ENCODE measurements at places on chromosomes 7 and 10. TPM values are rescaled to one million over a fixed set of nuclear protein-coding genes. Genes with fewer than 3 reads are reported as not detected.

GRCh38 chr10:5576780-5577624, 52.2 kb downstream of the CALML3 start:
- no peak for DNase-seq

GRCh38 chr10:91049988-91050360, 129.1 kb upstream of the ANKRD1 start:
- no peak for DNase-seq

DNA sequence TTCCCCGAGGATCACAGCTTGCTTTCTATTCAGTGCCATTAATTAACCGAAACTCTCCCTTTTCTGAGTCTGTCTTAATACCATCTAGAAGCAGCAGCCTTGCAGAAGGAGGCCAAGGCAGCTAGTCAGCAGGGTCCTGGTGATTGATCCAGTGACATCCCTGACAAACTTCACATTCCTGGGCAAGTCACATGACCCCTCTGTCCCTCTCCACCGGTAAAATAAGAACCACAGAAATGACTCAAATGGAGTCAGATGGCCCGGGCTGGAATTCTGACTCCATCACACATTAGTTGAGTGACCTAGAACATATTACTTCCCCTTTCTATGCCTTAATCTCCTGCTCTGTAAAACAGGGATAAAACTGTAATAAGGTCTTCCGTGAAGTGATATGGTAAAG, 17.2 kb upstream of the ACSL5 start:
- DNase-seq, result no peak

DNA sequence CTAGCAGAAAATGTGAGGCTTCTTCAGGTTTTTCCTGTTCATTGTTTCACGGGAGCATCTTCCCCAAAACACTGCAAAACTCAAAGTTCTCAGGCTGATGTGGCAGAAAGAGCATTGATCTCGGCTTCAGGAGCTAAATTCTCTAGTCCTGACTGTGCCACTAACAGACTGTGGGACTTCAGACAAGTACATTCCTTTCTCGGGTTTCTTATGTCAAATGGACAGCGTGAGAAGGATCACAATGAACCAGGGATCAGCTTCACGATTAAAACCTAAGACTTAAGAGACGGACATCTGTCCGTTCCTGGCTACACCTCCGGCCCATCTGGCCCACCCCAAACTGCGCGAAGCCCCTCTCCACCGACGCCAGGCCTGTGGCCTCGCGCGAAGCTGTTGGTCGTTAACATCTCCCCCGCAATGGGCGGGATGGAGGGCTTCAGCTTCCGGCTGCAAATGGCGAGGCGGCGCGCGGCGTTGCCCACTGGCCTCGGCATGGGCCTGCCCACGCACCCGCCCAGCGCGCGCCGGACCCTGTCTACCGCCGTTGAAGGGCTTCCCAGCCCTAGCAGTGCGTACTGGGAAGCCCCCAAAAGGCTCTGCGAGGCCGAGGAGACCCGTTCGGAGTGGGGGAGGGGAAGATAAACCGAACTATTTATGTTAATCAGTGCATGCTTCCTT, 549 bp upstream of the DDX50 start:
- no peak for DNase-seq

DNA sequence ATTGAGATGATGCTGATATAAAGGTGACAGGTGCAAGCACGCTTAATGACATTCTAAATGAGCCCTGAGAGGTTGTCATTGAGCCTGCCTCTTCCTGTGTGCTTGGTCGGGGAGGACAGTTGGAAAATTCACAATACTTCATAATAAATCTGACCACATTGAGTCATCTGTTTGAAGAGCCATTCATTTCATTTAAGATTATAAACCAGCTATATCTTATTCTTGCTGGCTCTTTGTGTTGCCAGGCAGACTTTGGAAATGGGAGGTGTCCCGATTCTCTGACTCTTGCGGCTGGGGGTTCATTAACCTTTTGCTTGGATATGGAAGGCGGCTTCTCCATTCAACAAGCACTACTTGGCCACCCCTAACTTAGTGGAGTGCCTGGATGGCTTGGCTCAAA, 198.2 kb downstream of the FANK1 start:
- DNase-seq, result no peak

The JAKMIP3 gene
- total RNA-seq, result 0.25 TPM

The HOXA6 gene
- 1.6 TPM for total RNA-seq

GRCh38 chr7:95693551-95694333, 78.6 kb upstream of the DYNC1I1 start:
- DNase-seq, result no peak
